Central memory CD8-positive, alpha-beta T cell (primary cell): ENCODE measurements at places on chromosomes 16 and 17.

DNA sequence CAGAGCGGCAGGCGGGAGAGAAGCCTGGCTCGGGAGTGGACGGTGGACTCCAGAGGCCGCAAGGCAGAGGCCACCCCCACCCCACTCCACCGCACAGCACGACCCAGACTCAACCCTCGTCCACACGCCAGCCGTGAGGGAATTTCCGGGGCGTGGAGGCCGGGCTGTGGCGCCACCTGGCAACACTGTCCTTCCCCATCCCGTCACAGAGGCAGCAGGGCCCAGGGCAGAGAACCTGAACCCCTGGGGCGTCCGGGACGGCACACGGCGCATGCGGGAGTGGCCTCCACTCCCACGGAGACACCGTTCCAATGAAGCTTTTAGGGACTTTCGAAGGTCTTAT lies 23.5 kb downstream of the GNPTG start:
- DNase-seq = no peak

DNA sequence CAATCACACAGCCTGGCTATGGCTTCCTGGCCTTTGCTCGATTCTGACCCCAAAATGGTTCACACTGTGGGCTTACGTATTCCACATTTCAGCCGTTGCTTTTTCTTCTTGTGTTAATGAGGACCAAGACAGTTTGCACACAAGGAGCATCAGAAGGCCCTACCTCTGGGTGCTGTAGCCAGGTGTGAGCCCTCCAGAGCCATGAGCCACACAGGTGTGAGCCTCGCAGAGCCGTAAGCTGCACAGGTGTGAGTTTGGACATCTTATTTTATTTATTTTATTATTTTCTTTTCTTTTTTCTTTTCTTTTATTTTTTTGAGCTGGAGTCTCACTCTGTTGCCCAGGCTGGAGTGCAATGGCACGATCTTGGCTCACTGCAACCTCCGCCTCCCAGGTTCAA lies 70.6 kb downstream of the LMF1 start:
- no peak for DNase-seq

GRCh38 chr16:53864819-53865493 lies 161.0 kb downstream of the FTO start:
- no peak for DNase-seq

- no peak for DNase-seq
Measured at GRCh38 chr16:8310323-8310722, 280.0 kb downstream of the TMEM114 start.

GRCh38 chr16:54931120-54932014 lies 702 bp downstream of the IRX5 start:
- no peak for DNase-seq

DNA sequence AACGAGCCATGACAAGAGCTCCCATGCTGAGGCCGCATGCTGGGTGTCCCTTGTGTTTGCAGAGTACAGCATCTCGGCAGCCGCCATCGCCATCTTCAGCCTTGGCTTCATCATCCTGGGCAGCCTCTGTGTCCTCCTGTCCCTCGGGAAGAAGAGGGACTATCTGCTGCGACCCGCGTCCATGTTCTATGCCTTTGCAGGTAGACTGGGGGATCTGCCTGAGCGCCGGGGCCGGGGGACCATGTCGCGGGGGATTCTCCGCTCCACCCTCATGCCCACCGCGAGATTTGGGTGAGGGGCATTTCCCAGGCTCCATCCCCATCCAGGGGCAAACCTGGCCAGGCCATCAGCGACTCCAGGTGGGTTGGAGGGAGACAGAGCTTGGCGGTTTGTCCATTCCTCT lies 10.7 kb downstream of the CACNG1 start:
- no peak for DNase-seq

GRCh38 chr16:21620592-21620991 lies 21.2 kb downstream of the METTL9 start:
- DNase-seq = no peak

DNA sequence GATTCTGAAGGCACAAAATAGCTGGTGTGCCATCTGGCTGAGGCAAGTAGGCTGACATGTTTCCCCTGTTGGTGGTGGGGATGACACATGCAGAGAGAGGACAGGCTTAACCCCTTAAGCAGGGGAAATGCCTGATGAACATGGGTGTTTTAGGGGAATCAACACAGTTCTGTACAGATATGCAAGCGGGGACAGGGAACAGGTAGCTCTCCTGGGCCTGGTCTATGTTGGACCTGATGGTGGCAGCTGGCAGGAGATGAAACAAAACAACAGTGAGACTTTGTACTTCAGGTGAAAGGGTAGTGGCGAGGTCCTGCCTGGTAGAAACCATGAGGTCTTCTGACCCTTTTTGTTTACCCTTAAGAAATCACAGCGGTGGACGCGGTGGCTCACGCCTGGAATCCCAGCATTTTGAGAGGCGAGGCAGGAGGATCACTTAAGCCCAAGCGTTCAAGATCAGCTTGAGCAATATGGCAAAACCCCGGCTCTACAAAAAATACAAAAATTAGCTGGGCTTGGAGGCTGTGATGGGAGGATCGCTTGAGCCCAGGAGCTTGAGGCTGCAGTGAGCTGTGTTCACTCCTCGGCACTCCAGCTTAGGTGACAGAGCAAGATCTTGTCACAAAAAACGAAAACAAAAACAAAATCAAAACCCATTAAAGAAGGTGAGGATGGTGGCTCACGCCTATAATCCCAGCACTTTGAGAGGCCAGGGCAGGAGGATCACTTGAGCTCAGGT lies 10.5 kb downstream of the OR1F1 start:
- no peak for DNase-seq

GRCh38 chr16:12951976-12952375 lies 50.6 kb downstream of the SHISA9 start:
- no peak for DNase-seq

DNA sequence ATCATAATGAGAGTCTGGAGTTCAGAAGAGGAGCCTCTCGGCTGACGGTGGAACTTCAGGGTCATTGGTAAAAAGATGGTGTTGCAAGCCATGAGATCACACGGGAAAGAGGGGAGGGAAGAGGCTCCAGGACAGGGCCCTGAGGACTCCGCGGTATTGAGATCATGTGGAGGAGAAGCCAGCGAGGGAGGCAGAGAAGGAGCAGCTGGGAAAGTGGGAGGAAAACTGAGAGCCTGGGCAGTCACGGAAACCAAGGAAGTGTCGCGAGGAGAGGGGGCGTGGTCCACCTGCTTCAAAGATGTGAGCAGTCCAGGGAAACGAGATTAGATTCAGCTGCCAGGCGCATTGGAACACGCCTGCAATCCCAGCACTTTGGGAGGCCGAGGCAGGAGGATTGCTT lies 27.7 kb upstream of the SBK1 start:
- DNase-seq = no peak

- DNase-seq = no peak
Measured at GRCh38 chr16:88976366-88977017, 515 bp downstream of the CBFA2T3 start.

- DNase-seq = peak; percentile 61
Measured at GRCh38 chr17:4948166-4948930, at the start of gene PFN1. PFN1 (minus strand) TSS chr17:4948530; CDS start chr17:4948394, 136 bp downstream.

DNA sequence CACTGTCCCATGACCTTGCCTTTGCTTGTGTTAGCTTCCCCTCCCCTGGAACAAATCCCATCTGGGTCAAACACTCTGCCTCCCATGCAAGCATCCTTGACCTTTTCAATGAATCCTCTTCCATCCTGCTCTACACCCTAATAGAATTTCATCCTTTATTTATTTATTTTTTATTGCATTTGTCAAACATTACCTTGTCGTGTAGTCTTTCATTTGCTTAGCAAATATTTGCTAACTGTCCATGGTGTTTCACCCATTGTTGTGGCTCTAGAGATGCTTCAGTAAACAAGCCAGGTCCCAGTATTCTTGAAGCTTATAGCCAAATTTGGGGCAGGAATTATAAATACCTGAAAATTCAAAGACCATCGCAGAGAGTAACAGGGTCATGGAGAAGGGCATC lies 51.0 kb upstream of the MRTFB start:
- no peak for DNase-seq

DNA sequence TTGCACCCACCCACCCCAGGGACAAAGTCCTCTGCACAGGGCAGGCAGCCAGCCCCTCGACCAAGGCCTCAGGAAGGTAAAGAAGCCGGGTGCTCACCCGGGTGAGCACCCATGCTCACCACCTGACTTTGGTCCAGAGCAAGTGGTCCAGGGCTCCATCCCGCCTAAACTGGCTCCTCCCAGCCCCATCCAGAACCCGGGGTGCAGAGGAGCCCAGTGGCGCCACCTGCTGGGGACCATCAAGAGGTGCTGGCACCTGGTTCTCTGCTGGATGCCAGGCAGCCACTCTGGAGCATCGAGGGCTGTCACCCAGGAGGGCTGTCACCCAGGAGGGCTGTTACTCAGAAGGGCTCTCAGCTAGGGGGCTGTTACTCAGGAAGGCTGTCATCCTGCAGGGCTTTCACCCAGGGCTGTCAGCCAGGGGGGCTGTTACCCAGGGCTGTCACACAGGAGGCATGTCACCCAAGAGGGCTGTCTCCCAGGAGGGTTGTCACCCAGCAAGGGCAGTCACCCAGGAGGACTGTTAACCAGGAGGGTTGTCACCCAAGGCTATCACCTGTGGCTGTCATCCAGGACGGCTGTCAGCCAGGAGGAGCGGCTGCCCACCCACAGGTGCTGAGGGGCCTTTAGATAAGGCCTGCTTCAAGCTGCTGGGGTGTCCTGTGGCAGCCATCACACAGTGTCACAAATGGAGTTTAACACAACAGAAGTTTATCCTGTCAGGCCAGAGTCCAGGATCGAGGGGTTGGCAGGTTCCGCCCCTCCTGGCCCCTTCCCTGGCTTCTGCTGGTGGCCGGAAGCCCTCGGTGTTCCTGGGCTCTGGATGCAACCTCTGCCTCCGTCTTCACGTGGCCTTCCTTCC lies 98.5 kb downstream of the TNFRSF13B start:
- DNase-seq = no peak

GRCh38 chr17:58324056-58324408 lies 4.6 kb downstream of the TSPOAP1 start:
- DNase-seq = no peak

DNA sequence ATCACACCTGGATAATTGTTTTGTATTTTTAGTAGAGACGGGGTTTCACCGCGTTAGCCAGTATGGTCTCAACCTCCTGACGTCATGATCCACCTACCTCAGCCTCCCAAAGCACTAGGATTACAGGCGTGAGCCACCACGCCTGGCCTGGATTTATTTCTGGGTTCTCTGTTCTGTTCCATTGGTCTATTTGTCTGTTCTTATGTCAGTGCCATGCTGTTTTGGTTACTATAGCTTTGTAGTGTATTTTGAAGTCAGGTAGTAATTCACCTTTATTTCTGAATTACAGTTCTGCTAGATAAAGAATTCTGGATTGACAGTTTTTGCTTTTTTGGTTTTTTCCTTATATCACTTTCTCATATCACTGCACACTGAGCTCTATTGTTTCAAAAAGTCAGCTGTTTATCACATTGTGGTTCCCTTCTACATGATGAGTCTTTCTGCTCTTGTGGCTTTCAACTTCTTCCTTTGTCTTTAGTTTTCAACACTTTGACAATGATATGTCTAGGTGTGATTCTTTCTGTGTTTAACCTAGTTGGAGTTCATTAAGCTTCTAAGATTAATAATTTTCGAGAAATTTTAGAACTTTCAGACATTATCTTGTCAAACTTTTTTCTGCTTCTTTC lies 98.2 kb downstream of the CA4 start:
- DNase-seq = no peak

- no peak for DNase-seq
Measured at GRCh38 chr17:73588301-73588846, 55.9 kb downstream of the SDK2 start.

- no peak for DNase-seq
Measured at GRCh38 chr17:5896215-5896614, 174.0 kb upstream of the WSCD1 start.

GRCh38 chr17:21185061-21185460 lies 28.9 kb downstream of the TMEM11 start:
- DNase-seq = no peak

DNA sequence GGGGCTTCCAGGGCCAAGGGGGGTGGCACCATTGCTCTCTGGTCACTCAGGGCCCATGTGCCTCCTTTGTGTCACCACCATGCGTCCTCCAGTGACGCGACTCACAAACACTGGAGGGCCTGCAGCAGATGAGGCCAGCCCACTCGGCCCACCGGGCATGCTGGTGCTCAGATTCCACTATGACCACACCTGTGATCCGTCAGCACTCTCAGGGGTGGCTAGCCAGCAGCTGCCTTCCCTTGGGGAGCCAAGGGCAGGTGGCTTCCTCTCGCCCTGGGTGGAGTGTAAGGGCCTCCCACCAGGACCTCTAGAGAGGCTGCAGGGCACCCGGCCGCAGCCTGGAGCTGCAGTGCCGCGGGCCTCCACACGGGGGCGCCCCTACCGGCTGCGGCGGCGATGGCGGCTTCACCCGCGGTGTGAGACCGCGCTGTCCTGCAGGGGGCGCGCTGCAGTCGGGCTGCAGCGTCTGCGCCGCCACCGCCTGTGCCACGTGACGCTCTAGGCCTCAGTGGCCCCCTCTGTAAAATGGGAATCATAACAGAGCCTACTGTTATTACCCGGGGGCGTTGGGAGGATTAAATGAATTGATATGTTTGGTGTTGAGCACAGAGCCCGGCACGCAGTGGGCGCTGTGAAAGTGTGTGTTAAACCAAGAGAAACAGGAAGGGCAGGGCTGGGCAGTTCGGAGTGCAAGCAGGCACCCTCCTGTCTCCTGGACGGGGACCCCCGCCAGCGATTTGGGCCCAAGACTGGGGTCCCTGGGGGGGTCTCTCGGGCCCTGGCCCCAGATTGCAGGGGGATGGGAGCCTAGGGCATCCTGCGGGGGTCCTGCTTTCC lies 192.4 kb upstream of the GSE1 start:
- peak; percentile 75 for DNase-seq

GRCh38 chr17:50360486-50361115 lies 12.4 kb downstream of the MRPL27 start:
- DNase-seq = no peak

- DNase-seq = no peak
Measured at GRCh38 chr16:60816461-60816860, 1219.8 kb downstream of the CDH8 start.

DNA sequence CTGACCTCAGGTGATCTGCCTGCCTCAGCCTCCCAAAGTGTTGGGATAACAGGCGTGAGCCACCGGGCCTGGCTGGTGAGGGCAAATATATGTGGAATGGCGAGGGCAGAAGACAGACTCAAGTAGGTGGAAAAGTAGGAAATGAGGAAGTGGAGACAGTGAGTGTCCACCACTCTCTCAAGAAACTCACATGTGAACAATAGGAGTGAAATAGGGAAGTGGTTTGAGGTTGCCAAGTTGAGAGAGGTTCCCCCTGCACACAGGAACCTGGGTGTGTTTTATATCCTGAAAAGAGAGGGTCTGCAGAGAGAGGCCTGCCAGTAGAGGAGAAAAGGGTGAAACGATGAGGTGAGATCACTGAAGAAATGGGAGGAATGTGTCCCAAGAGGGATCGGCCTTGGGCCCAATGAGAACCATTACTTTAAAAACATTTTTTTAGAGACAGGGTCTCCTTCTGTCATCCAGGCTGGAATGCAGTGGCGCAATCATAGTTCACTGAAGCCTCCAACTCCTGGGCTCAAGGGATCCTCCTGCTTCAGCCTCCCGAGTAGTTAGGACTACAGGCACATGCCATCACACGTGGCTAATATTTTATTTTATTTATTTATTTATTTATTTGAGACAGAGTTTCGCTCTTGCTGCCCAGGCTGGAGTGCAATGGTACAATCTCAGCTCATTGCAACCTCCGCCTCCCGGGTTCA lies 17.1 kb upstream of the CORO1A start:
- no peak for DNase-seq

- no peak for DNase-seq
Measured at GRCh38 chr17:73338050-73338521, 26.3 kb upstream of the CDC42EP4 start.
